GM23338 (cell line): ENCODE measurements at places on chromosomes 11 and 22. TPM values are rescaled to one million over a fixed set of nuclear protein-coding genes. Genes with fewer than 3 reads are reported as not detected.

DNA sequence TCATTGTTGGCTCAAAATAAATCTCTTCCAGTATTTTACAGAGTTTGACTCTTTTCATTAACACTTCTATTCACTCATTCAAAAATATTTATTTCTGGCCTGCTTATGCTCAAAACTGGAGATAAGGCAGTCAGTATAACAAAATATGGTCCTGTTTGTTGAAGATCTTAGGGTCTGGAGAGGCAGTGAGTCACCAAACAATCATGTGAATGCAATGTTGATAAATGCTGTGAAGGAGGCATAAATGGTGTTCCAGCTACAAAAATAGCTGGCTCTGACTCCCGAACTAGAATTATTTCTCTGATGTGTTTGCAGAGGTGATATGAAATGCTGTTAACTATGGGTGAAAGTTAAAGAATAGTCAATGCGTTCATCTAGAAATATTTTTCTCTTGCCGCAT, 390.6 kb downstream of the AASDHPPT start:
- no peaks in the 10 kb centered on the region for H3K36me3 ChIP-seq
- no peak for DNase-seq
- H3K27ac ChIP-seq: no peak overlapping the region
- H3K4me3 ChIP-seq: no peak overlapping the region

- H3K36me3 ChIP-seq: no peaks in the 10 kb centered on the region
- no peak for DNase-seq
- H3K27ac ChIP-seq: no peak overlapping the region
- H3K4me3 ChIP-seq: no peak overlapping the region
- H3K4me1 ChIP-seq: peaks cover 3% of the 10 kb centered on the region
- H3K27me3 ChIP-seq: no peaks in the 10 kb centered on the region
Measured at GRCh38 chr11:47852053-47852452, 3.9 kb upstream of the NUP160 start.

DNA sequence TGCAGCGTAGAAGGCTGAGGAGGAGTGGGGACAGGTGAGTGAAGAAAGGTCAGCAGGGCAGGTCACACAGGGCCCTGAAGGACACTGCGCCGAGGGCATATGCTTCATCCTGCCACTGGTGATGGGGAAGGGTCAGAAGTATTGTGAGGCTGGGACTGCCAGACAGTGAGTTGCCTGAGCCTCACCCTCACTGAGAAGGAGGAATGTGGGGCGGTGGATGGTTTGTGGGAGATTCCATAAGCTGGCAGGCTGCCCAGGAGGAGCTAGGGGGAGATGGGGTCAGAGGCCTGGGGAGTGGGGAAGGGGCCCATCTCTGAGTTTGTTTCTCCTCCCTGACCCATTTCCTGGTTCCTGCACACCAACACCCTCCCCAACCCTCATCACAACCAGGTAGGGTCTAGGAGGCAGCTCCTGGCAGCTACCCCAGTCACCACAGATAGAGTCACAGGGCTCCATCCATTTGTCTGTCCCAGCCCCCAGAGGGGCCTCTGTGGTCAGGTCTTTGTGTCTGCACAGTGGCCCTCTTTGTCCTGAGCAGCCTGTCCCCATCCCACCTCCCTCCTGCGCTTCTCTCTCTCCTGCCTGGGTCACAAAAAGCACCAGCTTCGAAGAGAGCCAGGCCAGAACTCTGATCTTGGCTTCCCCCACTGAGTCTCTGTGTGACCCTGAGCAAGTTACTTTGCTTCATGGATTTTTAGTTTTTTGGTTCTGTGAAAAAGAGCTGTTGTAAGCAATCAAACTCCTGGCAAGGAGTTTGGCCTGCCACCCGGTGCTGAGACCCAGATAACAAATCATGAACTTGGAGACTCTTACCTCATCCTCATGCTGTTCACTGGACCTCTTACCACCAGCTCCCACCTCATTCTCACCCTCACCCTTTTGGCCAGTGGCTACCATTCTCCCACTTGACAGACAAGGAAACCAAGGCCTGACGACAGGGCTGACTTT, 4.6 kb upstream of the P2RY2 start:
- no peaks in the 10 kb centered on the region for H3K36me3 ChIP-seq
- peaks cover 4% of the 10 kb centered on the region; the same call in 1 of the 2 replicates for H3K4me1 ChIP-seq
- H3K27me3 ChIP-seq: peaks cover 18% of the 10 kb centered on the region
- no peak overlapping the region for H3K4me3 ChIP-seq
- H3K27ac ChIP-seq: no peak overlapping the region
- no peak for DNase-seq

- peak overlapping the region; percentile 46; the same call in 1 of the 2 replicates for H3K4me3 ChIP-seq
- no peaks in the 10 kb centered on the region; the same call in 1 of the 2 replicates for H3K4me1 ChIP-seq
- H3K27me3 ChIP-seq: no peaks in the 10 kb centered on the region
- peak; percentile 91 for DNase-seq
- H3K27ac ChIP-seq: no peak overlapping the region
- H3K36me3 ChIP-seq: no peaks in the 10 kb centered on the region
Measured at GRCh38 chr22:38927033-38927781, 30.2 kb upstream of the APOBEC3A start.

- no peak overlapping the region for H3K27ac ChIP-seq
- no peaks in the 10 kb centered on the region for H3K27me3 ChIP-seq
- no peak for DNase-seq
- H3K4me1 ChIP-seq: no peaks in the 10 kb centered on the region
- no peak overlapping the region for H3K4me3 ChIP-seq
Measured at GRCh38 chr11:114501901-114502300, 57.8 kb downstream of the NXPE1 start.

- 0 out of 2 replicates have a peak, but pooled peaks cover 2% of the 10 kb centered on the region for H3K36me3 ChIP-seq
- no peak overlapping the region for H3K4me3 ChIP-seq
- H3K27ac ChIP-seq: no peak overlapping the region
- H3K27me3 ChIP-seq: no peaks in the 10 kb centered on the region
- DNase-seq: no peak
- H3K4me1 ChIP-seq: no peaks in the 10 kb centered on the region
Measured at GRCh38 chr22:47282366-47282765, 519.9 kb downstream of the TBC1D22A start.

GRCh38 chr11:135023499-135023898, 611.5 kb upstream of the B3GAT1 start:
- no peaks in the 10 kb centered on the region for H3K27me3 ChIP-seq
- no peaks in the 10 kb centered on the region for H3K36me3 ChIP-seq
- no peak for DNase-seq
- H3K4me3 ChIP-seq: no peak overlapping the region
- H3K27ac ChIP-seq: no peak overlapping the region
- peaks cover 8% of the 10 kb centered on the region; the same call in 1 of the 2 replicates for H3K4me1 ChIP-seq

DNA sequence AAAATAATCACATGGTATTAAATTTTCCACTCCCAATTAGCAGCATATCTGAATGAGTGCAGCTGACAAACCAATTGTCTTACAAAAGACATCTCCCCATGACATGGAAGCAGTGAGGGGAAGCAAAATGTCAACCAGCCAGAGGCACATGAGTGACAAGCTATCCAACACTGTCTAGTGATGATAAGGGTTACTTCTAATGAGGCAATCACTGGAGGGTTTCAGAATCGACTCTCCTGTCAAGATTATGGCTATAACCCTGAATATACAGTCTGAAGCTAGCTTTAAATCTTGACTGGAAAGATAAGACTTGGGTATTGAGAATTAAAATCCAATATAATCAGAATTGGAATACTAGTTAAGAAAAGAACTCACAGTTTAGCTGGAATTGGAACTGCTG, 50.3 kb downstream of the AMBRA1 start:
- H3K27me3 ChIP-seq: no peaks in the 10 kb centered on the region
- no peak for DNase-seq
- no peaks in the 10 kb centered on the region for H3K4me1 ChIP-seq
- no peak overlapping the region for H3K4me3 ChIP-seq

SLC36A4 gene
- total RNA-seq: 24.7 and 34.6 TPM in 2 replicates

OR8D4 gene
- total RNA-seq: 0.14 and 0.74 TPM in 2 replicates

FOLR1 gene
- total RNA-seq: 0.27 TPM in 1 of 2 replicates, not detected in the other
